ENCODE measurements at places on chromosomes 4 and X.

DNA sequence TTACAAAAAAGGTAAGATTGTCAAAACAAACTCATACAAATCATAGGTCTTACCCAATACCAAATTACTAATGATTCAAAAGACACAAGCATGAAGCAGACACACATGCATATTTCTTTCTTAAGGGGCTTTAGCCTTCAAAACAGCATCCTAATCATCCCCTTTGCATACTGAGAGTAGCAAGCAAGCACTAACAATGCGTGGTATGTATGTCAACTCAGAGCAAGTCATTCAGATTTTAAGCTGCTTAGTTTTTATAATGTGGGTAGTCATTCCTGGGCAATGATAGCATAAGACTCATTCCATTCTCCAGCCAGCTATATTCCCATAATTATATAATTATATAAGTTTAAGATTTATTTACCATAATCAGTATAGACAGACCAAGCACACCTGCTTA, 219.6 kb downstream of the DKK2 start:
- DNase-seq: no peak

- no peak for DNase-seq
Measured at GRCh38 chr4:13944095-13944511, 316.6 kb upstream of the BOD1L1 start.

GRCh38 chr4:73019462-73020047, 50.0 kb downstream of the COX18 start:
- peak; percentile 43 for DNase-seq

DNA sequence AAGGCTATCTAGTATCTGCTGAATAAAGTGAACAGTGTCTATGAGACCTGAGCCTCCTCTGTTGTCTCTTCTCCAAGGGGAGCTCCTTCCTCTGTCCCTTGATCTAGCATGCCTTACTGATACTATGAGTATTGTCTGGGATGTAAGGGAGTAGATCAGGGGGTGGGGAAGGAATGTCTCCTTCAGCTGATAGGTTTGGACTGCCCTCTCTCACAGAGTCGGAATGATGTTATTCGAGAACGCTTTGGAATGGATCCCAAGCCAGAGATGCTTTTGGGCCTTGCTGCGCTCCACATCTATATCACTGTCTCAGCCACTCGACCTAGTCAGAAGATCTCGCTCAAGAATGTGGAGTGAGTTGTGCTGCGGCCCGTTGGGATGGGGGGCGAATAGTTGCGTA, 68.3 kb upstream of the PRPS1 start:
- no peak for DNase-seq

- peak; percentile 14 for DNase-seq
Measured at GRCh38 chr4:1463927-1464540, 57.8 kb upstream of the NKX1-1 start.

- DNase-seq: no peak
Measured at GRCh38 chr4:27218013-27218412, 357.4 kb downstream of the STIM2 start.

- peak; percentile 73 for DNase-seq
Measured at GRCh38 chr4:48779095-48779997, 733 bp downstream of the FRYL start.

- DNase-seq: peak; percentile 42
Measured at GRCh38 chr4:38529189-38530115, 134.5 kb upstream of the KLF3 start.

DNA sequence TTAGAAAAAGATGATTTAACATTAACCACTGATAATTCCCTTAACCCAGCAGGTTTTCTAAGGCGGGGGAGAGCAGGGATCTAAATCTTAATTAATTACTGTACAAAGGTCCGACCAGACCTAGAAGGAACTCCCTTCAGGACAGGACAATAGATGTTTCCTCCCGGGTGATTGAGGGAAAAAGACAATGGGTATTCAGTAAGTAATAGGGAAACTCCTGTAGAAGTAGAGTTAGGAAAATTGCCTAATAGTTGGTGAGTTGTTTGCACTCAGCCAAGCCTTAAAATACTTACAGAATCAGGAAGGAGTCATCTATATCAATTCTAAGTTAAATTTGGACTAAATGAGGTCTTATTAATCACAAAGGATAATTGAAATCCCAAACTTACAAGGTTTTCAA, 5.8 kb upstream of the SRD5A3 start:
- DNase-seq: no peak

DNA sequence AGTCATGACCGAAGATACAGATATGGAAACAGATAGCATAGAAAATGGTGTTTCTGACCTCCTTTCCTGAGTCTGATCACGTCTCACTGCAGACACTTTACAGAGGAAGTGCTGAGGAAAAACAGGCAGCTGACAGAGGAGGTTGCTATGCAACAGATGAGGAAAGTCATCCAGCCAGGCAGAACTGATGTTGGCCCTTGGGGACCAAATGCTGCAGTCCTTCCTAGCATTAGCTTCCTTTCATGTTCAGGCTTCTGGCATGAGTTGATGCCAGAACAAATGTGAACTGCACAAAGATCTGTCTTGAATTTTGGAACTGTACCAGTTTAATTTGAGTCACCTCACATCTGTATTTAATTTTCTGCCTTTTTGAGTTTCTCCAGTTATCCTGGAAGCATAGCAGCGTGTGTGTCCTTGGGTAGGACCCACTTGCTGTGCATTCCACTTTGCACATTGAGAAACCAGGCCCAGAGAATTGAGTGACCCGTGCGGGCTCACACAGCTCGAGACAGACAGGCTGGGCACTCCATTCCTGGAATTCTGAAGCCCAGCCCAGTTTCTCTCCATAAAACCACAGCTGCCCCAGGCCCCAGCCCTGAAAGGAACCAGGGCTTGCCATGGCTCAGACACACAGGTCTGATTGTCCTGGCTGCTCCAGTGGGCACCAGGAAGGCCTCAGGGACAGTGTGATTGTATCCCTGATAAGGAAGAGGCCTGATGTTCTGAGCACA, 1.4 kb upstream of the MAGED1 start:
- DNase-seq: no peak

DNA sequence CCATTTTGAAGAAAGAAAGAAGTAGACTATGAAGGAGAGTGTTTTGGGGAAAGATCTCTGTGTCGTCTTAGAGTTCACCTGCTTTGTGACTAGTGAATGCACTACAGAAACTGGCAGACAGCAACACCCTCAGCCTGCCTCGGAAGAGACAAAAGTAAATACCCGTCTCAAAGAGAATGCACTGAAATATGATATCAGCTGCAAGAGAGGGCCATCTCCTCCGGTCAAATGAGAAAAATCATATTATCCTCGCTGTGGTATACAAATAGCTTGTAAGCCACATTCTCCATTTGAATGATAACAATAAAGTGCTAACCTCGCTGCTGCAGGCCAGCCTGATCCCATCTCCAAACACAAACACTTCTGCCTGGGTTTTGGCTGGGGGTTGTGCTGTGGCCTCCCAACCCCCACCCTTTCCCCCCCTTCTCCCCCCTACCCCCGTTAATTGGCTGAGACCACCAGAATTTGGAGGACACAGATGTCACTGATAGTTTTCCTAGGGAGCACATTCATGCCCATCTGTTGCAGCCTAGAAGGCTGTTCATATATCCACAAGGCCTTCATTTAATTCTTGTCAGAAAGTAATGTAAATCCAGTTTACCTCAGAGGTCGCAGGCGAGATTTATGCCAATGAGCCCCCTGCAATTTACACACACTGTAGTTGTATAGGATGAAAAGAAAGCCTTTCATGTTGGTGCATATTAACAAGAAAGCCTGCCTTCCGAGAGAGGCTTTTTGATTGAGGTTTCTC, 46.3 kb downstream of the ALPK1 start:
- no peak for DNase-seq

- DNase-seq: no peak
Measured at GRCh38 chr4:24560868-24561368, 23.4 kb downstream of the DHX15 start.

DNA sequence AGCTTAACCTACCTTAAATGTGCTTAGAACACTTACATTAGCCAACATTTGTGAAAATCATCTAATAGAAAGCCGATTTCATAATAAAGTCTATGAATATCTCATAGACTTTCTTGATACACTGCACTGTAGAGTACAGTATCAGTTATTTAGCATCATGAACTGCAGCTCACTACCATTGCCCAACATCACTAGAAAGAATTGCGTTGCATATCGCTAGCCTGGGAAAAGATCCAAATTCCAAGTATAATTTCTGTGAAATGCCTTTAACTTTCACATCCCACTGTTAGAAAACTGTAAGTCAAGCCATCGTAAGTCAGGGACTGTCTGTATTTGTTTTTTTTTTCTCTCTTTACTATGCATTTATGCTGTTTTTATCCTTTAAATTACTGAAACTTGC, 918.6 kb upstream of the PABPC4L start:
- no peak for DNase-seq

DNA sequence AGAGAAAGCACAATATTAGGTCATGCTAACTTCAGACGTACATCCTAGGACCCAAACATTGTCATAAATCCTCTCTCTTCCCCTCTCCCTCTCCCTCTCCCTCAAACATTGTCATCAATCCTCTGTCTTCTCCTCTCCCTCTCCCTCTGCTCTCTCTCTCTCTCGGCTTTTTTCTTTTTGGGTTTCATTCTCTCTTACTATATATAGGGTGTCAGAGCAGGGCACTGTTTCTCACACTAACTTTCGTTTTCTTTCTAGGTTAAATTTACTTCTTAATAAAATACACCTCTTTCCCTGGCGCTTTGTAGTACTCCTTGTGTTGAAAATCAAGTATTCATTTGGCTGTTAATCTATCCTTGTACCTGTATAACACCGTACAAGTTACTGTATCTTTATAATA, 37.0 kb upstream of the HERC5 start:
- no peak for DNase-seq

All from iPS-NIHi11 (cell line).